Natural killer cell treated with Interleukin-12 subunit alpha and Interleukin-12 subunit beta and Interleukin-15 and Interleukin-18, amount 100 ng/mL, for 72 hours (primary cell): ENCODE measurements at places on chromosomes 1 and 21.

GRCh38 chr1:150473659-150474058 is 13.6 kb upstream of the TARS2 start:
- DNase-seq, result no peak

- DNase-seq, result peak; percentile 69
Measured at GRCh38 chr1:1677718-1678580, 14.6 kb downstream of the SLC35E2B start.

- DNase-seq, result no peak
Measured at GRCh38 chr1:100134872-100135271, 1.9 kb downstream of the TRMT13 start.

- DNase-seq, result no peak
Measured at GRCh38 chr21:38834725-38835124, 29.0 kb downstream of the ETS2 start.

DNA sequence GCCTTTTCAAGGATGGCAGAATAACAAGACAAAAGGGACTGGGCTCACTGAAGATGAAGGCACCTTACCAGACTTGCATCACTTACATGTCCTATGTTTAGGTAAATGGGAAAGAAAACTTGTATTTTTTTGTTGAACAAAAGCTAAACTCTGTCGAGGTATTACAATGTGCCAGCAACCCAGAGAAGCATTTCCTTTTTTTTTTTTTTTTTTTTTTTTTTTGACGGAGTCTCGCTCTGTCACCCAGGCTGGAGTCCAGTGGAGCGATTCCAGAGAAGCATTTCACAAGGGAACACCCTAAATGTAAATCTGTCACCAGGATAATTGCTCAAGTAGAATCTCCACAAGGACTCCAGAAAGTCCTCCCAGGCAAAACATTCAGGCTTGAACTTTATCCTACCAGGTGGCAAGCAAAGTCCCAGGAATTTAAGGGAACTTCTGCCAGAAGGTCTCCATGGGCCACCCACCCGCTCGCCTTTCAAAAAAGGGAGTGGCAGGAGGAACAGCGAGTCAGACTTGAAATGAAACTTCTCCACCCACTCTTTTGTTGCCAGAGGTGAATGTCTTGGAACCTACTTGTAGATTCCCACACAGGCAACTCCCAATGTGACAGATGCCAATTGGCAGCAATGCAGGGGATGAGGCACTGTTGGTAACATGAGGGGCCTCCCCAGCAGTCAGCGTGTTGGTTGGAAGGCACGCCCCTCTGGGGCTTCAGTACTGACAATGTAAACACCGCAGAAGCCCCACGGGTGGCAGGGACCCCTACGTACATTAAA is 125.0 kb downstream of the TIAM1 start:
- DNase-seq, result no peak

GRCh38 chr1:8456308-8456912 is 138.5 kb downstream of the SLC45A1 start:
- DNase-seq, result no peak

DNA sequence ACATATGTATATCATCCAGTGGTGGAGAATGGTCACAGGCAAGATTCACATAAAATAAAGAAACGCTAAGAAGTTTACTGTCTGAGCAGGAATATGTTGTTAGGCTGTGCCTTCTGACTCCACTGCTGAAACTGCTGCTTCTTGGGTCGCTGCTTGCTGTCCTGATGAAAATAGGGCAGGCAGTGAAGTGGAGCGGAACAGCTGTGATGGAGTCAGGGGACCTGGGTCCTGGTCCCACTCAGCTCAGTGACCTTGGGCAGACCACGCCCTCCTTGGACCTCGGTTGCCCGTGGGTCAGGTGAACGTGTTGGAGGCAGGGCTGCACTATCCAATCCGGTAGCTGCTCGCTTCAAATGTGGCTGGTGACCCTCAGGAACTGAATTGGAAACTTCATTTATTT is 33.4 kb upstream of the IFFO2 start:
- DNase-seq, result no peak

- DNase-seq, result no peak
Measured at GRCh38 chr1:154848983-154849382, 21.1 kb downstream of the KCNN3 start.

DNA sequence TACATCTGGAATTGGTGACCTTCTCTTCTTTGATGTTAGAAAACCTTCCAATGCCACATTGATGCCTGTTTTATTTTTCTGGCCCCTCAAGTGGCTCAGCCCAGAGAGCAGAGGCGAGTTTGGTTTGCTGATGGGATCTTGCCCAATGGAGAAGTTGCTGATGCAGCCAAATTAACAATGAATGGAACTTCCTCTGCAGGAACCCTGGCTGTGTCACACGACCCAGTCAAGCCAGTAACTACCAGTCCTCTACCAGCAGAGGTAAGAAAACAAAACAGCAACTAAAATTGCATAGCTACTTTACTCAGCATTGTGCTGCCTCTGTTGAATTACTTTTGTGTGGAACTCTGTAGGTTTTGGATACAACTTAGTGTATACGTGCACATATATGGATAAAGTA is 97.6 kb downstream of the CC2D1B start:
- DNase-seq, result no peak

- DNase-seq, result no peak
Measured at GRCh38 chr1:159949123-159949522, 3.7 kb upstream of the IGSF9 start.

- DNase-seq, result no peak
Measured at GRCh38 chr1:81149649-81150325, 650.9 kb upstream of the ADGRL2 start.

GRCh38 chr21:34129039-34129891 is 55.9 kb downstream of the MRPS6 start:
- DNase-seq, result no peak

GRCh38 chr21:33587792-33588484 is 546 bp downstream of the DONSON start:
- peak; percentile 63 for DNase-seq

DNA sequence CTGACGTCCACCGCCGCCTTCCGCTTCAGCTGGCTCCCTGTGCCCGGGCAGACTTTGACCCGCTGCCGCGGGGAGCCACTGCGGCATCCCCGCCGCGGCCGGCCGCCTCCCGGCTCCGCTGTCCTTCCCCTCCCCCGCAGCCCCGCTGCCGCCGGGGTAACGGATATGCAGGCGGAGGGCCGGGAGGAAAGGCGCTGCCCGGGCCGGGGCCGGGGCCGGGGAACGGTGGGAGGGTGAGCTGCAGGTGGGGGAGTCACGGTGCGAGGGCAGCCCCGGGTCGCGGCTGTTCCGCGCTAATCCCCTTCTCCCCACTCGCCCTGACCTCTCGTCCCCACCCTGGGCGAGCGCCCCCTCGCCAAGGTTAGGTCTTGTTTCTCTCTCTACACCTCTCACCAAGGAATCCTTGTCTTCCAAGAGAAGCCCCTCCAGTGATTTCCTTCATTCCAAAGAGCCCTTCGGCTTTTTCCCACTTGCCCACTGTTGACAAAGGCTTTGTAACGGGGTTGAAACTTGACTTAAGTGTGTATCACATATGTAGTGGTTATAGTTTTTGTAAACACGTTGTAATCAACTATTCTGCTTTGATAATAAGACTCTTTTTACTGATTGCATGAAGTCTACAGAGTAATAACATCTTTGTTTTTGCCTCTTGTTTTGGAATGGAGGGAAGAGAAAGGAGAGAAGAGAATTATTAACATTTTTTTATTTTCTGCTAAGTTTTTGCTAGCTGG is 669 bp downstream of the XPR1 start:
- peak; percentile 81 for DNase-seq

DNA sequence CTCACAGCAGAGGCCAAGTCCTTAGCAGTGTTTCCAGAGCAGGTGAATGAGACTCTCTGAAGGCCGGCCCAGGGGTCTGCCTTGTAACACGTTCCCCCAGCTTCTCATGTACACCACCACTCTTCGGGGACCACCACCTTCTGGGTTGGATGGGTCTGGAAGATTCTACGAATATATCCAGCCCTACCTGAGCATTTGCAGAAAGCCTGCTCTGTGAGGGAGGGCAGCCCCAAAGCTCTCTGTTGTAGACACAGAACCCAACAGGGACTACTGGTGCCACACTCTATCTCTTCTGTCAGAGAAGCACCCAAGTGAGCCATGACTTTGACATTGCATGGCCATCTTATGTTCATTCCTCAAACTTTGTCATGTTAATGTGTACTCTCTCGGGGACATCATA is 61.8 kb downstream of the CD247 start:
- no peak for DNase-seq

- DNase-seq, result no peak
Measured at GRCh38 chr1:53214376-53214940, 6.0 kb downstream of the CZIB start.

GRCh38 chr1:107551456-107551855 is 410.6 kb downstream of the NTNG1 start:
- no peak for DNase-seq

GRCh38 chr1:235838021-235838420 is 28.7 kb downstream of the LYST start:
- DNase-seq, result peak; percentile 65

DNA sequence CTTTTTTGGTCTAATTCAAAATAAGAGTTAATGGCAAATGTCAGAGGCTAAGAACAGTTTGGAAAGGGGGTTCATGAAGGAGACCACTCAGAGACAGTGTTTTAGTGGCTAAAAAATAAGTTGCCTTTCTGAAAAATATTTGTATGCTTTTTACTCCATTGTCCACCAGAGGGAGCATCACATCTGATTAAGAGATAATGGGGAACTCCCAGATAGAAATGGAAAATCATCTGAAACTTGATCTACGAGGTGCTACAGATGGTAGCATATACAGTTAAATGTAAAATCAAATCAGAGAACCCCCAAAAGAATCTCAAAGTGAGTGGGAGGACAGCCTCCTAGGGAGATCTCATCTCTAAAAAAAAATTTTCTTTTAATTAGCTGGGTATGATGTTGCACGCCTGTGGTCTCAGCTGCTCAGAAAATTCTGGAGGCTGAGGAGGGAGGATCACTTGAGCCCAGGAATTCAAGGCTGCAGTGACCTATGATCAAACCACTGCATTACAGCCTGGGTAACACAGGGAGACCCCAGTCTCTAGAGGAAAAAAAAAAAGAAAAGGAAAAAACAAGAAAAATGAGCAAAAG is 9.7 kb downstream of the SMYD3 start:
- no peak for DNase-seq

- no peak for DNase-seq
Measured at GRCh38 chr1:118627435-118627834, 360.7 kb downstream of the TBX15 start.

- no peak for DNase-seq
Measured at GRCh38 chr1:6634371-6635052, 9.8 kb downstream of the THAP3 start.

DNA sequence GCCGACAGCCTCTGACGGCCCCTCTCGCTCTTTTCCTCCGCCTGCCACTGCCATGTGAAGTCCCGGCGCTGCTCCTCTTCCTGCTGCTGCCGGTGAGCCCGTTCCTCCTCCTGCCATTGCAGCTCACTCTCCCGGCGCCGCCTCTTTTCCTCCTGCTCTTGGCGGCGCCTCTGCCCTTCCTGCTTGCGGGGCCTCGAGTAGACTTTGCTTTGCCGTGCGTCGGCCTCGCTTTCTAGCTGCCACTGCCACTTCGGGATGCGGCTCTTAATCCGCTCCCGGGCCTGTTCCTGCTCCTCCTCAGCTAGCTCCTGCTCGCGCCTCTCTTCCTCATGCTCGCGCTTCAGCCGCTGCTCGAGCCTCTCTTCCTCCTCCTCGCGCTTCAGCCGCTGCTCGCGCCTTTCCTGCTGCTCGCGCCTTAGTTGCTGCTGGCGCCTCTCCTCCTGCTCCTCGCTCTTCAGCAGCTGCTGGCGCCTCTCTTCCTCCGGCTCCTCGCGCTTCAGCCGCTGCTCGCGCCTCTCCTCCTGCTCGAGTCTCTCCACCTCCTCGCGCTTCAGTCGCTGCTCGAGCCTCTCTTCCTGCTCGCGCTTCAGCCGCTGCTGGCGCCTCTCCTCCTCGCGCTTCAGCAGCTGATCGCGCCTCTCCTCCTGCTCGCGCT is 4.3 kb downstream of the TCHH start:
- no peak for DNase-seq

DNA sequence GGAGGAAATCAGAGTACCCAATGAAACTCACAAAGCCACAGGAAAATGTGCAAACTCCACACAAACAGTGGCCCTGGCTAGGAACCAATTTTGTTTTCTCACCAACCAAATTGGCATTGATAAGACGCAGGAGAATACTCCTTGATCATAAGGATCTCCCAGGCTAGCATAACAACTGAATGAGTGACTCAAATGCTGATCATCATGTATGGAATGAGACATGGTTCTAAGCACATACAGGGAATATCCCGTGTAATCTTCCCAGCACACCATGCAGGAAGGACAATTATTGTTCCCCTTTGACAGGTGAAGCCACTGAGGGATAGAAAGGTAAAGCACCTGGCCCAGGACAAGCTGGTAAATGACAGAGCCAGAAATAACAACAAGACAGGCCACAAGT is 180.0 kb upstream of the DUSP10 start:
- DNase-seq, result no peak

GRCh38 chr1:12159816-12160215 is 7.0 kb upstream of the TNFRSF1B start:
- no peak for DNase-seq

DNA sequence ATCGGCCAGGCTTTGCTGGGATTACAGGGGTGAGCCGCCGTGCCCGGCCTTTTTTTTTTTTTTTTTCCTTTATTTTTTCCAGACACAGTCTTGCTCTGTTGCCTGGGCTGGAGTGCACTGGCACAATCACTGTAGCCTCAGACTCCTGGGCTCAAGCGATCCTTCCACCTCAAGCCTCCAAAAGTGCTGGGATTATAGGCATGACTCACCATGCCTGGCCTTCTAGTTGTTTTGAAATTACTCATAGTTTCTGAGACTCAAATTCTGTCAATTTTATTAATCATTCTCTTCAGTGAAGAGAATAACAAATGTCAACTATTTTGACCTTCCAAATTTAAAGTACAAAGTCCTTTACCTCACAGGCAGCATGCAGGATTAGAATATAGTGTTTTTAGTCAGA is 374.5 kb downstream of the PLA2G4A start:
- DNase-seq, result no peak

- no peak for DNase-seq
Measured at GRCh38 chr1:172135076-172135672, 285.3 kb upstream of the C1orf105 start.

GRCh38 chr1:27862671-27863537 is 9.4 kb upstream of the THEMIS2 start:
- no peak for DNase-seq

- DNase-seq, result no peak
Measured at GRCh38 chr21:38833117-38833516, 27.4 kb downstream of the ETS2 start.

- DNase-seq, result no peak
Measured at GRCh38 chr1:70672442-70672888, 261.4 kb downstream of the CTH start.

DNA sequence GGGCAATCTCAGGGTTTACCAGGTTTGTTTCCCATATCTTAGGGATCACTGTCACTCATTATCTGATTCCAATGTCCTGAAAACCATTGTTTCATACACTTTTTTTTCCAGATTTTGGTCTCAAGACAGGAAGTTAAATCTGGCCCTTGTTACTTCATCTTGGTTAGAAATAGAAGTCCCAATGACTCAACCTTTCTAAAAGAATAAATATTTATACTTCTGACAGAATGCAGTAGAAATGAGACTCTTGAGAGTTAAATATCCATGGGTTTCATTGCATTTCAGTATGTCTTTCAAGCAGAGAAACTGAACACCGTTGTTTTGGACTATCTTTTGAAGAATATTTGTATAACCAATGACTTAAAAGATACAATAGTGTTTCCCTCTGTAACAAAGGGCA is 19.8 kb upstream of the VCAM1 start:
- DNase-seq, result no peak

GRCh38 chr21:38646213-38646837 is 148.0 kb upstream of the ERG start:
- DNase-seq, result no peak

- DNase-seq, result no peak
Measured at GRCh38 chr1:153404086-153404635, 12.2 kb upstream of the S100A7A start.
